ENCODE measurements at places on chromosomes 4 and X.

DNA sequence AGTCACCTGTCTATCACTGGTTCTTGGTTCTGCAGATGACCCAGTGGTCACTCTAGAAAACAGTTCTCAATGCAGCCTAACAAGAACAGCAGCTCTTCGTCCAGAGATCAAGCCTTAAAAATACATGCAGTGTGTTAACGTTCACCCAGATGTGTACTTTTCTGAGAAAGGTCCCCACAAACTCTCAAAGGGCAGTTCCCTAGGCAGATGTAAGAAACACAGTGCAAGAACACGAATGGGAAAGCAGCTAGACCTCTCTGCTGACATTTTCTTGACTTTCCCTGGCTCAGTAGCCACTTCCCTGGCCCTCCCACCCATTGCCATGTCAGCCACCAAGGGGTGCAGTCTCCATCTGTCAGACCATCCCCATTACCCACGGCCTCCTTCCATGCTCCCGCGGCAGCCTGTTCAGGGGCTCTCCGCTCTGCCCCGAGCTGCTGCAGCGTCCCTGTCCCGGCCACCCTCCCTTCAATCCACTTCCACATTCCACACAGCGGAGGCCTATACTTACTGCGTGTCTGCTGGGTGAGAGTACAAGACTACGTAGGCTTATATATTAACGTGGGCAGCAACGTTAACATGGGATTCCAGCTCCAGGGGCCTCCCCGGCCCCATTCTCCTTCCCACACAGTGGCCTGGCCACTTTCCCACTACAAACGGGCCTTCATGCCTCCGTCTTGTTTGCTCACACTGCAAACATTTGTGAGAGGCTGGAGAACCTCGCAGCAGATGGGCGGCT is 34.3 kb downstream of the IRF2 start:
- no peak for DNase-seq

DNA sequence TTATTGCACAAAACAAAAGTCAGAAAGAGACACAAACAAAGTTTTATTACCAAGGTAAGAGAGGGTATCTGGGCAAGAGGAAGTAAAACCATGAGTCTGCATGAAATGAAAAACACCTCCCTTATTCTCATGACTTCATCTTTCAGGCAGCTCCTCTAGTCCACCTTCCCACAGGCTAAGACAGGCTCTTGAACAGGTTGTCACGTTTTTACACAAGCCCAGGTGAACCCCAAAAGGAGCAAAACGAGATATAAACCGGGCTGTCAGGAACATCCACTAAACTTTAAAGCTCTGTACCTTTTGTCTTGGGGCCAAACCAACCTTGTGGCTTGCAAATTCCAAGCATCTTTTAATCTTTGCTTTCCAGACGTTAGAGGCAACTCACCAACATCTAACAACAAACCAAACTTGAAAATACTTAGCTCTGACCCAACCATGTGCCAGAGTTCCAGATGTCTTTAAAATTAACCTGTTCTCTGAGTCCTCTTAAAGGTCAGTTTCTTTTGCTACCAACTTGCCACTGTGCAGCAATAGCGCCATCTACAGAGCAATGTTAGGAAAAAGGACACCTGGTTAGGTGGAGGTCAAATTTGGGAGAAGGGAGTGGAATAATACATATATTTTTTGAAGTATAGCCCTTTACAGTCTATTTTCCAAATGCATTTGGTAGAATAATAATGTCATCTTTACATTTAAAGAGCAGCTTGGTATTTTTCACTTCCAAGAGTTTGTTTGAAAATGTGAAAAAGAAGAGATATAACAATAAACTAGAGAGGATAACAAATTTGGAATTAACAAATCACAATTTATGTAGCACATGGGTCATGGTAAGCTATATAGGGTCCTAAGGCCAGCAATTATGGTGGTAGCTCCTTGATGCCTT is 73.1 kb downstream of the QRFPR start:
- DNase-seq: peak; percentile 43

DNA sequence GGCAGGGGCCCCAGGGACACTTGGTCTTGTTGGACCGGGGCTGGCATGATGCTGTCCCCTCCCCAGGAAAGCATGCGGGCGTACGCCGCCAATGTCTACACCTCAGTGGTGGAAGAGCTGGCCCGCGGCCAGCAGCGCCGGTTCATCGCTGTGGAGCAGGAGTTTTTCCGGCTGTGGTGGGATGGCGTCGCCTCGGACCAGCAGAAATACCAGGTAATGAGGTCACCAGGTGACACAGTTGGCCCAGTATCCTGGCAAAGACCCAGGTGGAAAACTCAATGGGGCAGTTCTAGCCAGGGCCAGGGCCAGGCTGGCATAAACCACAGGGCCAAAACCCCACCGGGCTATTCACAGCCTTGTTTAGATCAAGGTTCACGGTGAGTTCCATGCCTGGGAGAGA is 1.5 kb downstream of the MAN2B2 start:
- DNase-seq: no peak

GRCh38 chr4:8402640-8403039 is 37.9 kb downstream of the ACOX3 start:
- DNase-seq: no peak

- DNase-seq: peak; percentile 14
These were observed 106.1 kb downstream of the PBDC1 start for GRCh38 chrX:76279007-76279406.
